ENCODE measurements at places on chromosomes 4 and X. TPM values are rescaled to one million over a fixed set of nuclear protein-coding genes. Genes with fewer than 3 reads are reported as not detected.

- no peak for DNase-seq
These were observed 144.8 kb downstream of the PPA2 start for GRCh38 chr4:105329081-105329480.

GRCh38 chr4:73777612-73778011, 37.2 kb downstream of the CXCL8 start:
- no peak for DNase-seq

DNA sequence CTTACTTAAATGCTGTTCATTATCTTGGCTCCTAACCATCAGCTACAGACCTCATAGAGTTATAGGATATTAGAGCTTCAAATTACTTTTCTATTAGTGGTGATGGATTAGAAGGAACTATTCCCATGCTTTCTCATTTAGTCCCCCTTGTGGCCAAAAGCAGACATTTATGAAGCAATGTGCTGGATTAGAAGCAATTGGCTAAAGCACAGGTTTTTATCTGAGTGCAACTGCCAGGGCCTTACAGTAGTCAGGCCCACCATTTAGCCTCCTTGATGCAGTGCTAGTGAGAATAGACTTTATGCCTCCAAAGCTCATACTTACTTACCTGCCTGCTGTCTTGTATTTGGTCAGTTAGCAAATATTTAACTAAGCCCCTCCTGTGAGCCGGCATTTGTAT, 93.0 kb downstream of the TSPAN7 start:
- no peak for DNase-seq

GRCh38 chrX:139905051-139905450, 27.8 kb downstream of the ATP11C start:
- no peak for DNase-seq

DNA sequence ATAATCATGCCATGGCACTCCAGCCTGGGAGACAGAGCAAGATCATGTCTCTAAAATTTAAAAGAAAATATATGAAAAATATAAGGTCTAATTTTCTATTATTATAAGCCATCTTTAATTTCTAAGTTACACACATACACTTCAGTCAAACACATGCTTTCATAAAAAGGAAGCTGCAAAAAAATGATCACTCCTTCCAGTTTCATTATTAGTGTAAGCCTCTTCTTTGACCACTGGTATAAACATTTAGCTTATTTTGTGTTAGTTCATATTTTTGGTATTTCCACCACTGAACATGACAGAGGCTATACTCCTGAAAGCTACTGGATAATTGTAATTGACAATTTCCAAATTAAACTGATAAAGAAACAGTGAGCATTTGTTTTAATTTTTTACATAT, 163.3 kb upstream of the USP38 start:
- DNase-seq: no peak

DNA sequence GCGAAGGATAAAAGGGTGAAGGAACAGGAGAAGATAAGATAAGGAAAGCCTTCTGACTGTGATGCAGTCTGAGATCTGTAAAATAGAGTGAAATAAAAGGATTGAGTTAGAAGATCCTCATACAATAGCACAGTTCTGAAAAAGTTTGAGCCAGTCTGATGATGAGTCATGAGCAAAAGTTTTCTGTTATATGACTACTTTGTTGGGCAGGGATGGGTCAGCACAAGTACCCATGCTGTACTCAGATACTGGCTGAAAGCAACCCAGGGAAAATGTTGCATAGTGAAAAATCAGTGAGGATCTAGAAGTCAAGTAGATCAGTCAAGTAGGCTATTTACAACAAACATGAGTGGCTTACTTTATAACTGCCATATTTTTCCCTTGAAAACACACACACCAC, 253.5 kb downstream of the PCDH10 start:
- DNase-seq: no peak

- DNase-seq: no peak
These were observed 78.6 kb upstream of the ADRA2C start for GRCh38 chr4:3687538-3687937.

GRCh38 chr4:130028552-130028951, 932.6 kb downstream of the C4orf33 start:
- DNase-seq: no peak

GRCh38 chr4:156663663-156664062, 307.9 kb downstream of the PDGFC start:
- DNase-seq: no peak

GRCh38 chr4:80709082-80709869, 321.2 kb upstream of the BMP3 start:
- DNase-seq: no peak

DNA sequence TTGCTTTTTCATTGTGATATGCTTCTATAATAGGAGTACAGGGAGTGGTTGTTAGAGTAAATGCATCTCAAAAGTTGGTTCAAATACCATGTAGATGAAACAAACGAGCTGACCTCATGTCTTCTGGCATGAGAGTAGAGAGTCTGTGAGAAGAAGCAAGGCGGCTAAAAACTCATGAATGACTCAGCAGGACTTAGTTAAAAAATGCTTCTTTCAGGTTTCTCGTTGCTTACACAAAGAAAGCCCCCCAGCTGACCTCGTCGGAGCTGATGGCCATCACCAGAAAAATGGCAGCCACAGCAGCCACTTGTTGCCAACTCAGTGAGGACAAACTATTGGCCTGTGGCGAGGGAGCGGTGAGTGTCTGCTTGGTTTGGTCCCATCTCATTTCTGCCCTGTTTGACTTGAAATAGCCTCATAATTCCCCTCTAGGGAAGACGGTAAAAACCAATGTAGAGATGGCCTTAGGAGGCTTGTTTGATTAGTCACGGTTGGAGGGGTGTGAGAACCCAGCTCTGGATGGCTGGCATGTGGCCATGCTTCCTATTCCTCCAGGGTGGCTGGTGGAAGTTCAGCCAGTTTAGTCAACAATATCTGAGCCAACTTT, 14.5 kb downstream of the AFP start:
- peak; percentile 38 for DNase-seq

DNA sequence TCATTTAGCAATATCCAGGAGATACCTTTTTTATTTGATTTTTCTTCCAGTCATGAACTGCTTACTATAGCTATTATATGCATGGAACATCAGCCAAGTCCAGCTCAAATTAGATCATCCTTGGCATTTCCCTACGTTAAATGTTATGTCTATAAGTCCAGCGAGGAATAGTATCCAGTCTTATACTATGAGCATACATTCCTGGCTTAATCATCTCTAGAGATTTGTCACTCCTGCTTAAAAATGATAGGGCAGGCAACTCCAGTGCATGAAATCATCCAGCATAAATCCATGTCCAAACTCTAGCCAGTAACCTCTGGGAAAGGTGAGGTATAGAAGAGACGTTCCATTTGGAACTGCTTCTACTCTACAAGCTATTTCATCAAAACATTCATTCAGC, 126.7 kb upstream of the VCX2 start:
- no peak for DNase-seq

Gene PPP1R2C
- total RNA-seq: not detected

Gene TRAM1L1
- 0.38 TPM for total RNA-seq

DNA sequence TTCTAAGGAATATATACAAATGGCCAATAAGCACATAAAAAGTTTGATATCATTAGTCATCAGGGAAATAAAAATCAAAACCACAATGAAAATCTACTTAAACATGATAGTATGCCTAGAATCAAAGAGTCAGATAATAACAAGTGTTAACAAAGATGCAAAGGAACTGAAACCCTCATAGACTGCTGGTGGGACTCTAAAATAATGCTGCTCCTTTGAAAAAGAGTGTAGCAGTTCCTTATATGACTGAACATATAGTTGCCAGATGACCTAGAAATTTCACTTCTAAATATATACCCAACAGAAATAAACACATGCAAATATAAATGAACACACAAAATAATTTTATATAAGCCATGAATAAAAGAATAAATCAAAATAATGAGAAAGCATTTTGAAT, 205.1 kb upstream of the CTSO start:
- DNase-seq: no peak

GRCh38 chr4:65917486-65917885, 247.2 kb upstream of the EPHA5 start:
- DNase-seq: no peak

Gene TAF7L
- 0.41 TPM for total RNA-seq

Gene PNMA3
- 0.41 TPM for total RNA-seq

DNA sequence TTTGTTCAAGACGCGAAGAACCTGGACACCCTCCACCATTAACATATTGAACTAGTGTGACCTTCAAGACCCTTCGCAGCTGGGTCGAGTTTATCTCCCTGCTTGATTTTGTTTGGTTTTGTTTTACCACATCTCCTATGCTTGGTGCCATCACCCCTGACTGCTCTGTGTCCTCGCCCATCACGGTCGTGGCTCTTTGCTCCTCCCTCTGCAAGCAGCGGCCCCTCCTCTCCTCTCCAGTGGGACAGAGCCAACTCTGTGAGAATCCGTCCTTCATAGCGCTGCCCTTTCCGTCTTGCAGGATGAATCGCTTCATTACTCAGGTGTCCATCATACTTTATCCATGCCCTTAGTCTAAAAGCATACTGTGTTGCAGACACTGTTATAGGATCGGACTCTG, 9.1 kb upstream of the FAM149A start:
- no peak for DNase-seq

- no peak for DNase-seq
These were observed 302.0 kb downstream of the RAB28 start for GRCh38 chr4:13182133-13182532.

DNA sequence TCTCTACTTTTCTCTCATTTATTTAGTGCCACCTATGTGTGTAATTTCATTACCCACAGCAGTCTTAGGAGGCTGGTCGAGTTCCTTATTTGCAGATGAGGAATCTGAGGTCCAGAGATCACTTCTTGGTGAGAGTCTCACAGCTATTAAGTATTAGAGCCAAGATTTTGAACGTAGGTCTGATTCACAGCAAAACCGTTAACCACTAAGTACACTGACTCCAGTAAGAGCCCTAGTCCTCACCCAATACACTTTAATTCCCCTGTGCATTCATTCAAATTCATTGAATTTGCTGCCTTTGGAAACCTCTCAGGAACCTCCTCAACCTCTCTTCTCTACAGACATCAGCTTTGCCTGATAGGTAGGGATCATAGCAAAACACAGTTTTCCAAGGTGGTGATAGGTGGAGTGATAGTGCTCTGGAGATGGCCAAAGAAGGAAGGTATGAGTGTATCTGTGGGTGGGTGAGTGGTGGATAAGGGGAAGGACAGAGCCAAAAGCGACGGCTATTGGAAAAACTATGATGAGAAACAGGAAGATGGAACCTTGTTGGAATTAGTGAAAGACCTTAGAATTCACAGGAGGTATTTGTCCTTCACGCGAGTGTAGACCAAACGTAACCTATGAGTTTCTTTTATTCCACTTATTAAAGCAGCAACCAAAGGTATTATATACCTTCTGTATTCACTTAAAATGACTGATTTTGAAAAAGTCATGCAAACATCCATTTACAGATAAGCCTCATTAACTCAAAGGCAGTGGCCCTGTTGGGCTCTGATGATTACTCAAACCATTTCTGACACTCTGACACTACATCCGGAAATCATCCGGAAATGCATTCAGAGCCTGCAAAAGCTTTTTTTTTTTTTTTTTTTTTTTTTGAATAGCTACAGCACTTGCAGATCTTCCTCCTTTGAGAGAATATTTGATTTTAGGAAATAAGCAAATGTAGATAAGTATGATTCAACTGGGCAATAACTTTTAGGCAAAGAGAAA, 6.3 kb downstream of the FMR1 start:
- DNase-seq: no peak

GRCh38 chr4:122305853-122306252, 73.0 kb upstream of the ADAD1 start:
- DNase-seq: no peak

- no peak for DNase-seq
These were observed 17.3 kb downstream of the KDM6A start for GRCh38 chrX:44890247-44890646.

Gene XPNPEP2
- 4.9 TPM for total RNA-seq

DNA sequence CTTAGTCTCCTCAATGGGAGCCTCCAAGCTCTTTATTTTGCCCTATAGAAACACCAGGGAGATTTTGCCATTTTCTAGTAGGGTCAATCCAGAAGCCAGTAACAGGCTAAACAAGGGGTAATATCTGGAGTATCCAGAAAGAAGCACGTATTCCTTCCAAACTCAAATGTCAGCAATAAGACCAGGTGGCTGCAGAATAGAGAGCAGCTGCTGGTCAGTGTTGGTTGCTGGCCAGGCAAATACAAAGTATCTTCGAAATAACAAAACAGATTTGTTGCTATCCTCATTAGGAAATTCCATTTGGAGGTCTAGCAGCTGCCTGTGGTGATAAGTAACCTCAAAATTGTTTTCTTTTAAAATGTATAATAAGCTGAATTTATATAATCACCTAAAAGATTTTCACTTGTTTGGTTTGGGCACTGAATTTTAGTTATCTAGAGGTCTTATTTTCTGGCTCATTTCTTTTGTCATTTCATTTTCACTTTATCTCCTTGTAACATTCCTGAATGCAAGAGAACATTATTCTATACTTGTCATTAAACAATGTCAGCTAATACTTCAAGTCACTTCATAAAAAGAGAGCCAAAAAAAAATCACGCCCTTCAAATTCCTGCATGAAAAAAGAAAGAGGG, 320.6 kb downstream of the DTHD1 start:
- no peak for DNase-seq

Gene OTC
- total RNA-seq: 6.3 TPM

- DNase-seq: no peak
These were observed 2060.4 kb downstream of the ARAP2 start for GRCh38 chr4:34183926-34184325.

Gene CENPVL3
- 0.16 TPM for total RNA-seq

DNA sequence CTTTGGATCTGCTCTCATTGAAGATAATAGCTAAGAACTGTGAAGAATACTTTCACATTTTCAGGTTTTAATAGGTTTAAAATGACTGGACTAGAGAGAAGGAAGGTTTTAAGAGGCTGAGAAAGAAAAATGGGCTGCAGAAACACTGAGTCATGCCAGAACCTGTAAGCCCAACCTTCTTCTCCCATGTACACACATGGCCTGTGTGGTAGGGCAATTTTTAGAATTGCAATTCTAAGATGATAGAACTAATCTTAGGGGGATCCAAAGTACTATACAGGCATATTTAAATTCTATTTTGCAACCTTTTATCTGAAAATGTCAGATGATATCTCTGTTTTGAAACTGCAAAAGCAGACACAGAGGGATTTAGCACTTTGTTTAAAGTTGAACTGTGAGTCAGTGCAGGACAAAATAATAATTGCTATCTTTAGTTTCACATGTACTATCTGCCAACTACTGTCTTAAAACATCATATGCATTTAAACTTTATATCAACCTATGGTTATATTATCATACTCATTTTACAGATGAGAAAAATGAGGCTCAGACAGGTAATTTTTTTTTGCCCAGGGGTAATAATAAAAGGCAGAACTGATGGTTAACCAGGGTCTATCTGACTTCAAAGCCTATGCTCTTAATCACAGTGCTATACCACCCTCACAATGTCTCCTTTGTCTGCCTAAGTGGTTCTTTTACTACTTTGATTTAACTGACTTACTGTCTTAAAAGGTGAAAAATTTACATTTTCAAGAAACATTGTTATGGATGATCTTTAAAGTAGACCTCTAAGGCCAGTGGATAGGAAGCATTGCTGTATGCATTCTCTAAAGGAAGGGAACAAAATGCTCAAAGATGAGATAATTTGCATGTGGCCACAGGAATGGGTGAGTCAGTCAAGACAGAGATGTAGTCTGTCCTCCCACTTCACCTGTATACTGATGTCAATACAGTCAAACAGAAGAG, 4.3 kb downstream of the TMPRSS11E start:
- no peak for DNase-seq

Gene VGLL1
- total RNA-seq: not detected
